ENCODE measurements at places on chromosomes 7 and 10. TPM values are rescaled to one million over a fixed set of nuclear protein-coding genes. Genes with fewer than 3 reads are reported as not detected.

The CUZD1 gene
- total RNA-seq = 1.2 TPM

The PLAU gene
- total RNA-seq = 2.5 TPM

The RSPH10B2 gene
- not detected for total RNA-seq

DNA sequence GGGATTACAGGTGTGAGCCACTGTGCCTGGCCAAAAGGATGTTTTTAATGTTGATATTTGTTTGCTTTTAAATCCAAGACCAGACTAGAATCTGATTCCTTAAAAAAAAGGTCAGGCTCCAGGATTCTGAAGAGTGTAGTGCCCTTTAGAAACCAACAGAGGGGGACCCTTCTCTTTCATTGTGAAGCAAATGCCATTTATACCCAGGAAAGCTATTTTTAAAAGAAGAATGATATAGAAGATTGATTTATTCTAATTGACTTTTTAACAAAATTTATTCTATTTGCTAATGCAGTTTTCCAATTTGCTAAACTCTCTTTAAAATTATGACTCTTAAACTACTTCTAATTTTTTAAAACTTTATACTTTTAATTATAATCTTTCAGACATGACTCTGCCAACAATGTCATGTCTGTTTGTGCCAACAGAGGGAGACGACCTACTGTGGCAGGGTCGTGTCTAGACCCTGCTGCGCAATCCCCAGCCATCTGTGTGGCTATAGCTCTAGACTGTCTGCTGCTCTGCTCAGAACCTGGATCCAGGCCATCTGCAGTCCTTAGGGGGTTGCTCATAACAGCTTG lies 201.0 kb upstream of the IMMP2L start:
- no peak overlapping the region for H3K27ac ChIP-seq
- no peaks in the 10 kb centered on the region for H3K4me1 ChIP-seq
- H3K36me3 ChIP-seq = no peaks in the 10 kb centered on the region
- H3K27me3 ChIP-seq = no peaks in the 10 kb centered on the region

DNA sequence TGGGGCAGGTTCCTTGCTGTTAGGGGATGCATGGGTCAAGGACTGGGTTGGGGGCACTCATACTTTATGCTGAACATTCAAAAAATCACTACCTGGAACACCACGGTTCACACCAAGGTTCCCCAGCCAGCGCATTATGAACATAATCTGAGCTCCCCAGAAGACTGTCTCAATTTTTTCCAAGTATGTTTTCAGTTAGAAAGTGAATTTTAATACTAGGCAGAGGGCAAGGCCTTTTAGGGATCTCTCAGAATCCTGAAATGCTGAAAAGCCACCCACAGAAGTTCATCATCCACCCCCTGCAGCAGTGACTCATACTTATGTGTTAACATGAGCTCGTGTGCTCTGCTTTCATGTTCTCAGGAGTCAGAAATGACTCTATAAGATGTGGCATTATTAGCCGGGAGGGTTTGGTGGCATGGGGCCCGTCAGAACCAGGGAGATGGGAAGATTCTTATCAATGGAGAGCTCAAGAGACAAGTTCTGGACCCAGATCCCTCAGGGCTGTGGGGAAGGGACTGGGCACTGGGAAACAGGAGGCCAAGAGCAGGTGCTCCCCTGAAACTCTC lies 185.2 kb upstream of the ITGB1 start:
- DNase-seq = no peak
- no peak overlapping the region for H3K4me3 ChIP-seq
- no peaks in the 10 kb centered on the region for H3K4me1 ChIP-seq
- no peak overlapping the region for H3K27ac ChIP-seq

Data from tibial nerve (tissue), 4 donors.